ENCODE measurements at places on chromosomes 2 and 18.

DNA sequence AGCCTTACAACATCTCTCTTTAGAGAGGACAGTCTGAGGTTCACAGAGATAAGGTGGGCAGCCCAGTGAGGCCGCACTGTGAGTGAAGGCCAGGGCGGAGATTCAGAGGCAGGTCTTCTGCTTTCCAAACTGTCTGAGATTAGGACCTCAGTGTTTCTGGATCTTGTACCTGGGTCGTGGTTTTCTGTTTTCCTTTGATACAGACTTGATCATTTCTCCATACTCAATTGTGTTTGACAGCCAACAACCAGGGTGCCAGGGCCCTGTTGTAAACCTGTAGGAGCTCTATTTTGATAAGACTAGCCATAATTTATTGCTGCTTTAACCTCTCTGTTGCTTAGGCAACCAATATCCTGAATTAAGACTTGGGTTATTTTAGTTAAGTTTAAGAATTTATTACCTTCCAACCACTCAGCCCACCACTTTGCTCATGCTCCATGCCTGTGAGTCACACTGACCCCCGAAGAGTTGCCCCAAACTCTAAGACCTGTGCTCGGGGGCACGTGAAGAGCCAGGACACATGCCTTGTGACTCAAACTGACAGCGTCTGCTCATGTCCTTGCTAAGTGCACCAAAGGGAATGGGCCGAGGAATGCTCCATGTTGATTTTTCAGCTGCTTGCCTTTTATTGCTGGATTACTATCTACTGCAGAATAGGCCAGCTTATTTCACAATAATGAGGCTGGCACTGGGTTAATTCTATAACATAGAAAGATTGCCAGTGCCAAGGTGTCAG is 248.6 kb downstream of the BCL2 start:
- DNase-seq, result no peak

- no peak for DNase-seq
Observed at GRCh38 chr18:2654928-2655177, 673 bp upstream of the SMCHD1 start.

DNA sequence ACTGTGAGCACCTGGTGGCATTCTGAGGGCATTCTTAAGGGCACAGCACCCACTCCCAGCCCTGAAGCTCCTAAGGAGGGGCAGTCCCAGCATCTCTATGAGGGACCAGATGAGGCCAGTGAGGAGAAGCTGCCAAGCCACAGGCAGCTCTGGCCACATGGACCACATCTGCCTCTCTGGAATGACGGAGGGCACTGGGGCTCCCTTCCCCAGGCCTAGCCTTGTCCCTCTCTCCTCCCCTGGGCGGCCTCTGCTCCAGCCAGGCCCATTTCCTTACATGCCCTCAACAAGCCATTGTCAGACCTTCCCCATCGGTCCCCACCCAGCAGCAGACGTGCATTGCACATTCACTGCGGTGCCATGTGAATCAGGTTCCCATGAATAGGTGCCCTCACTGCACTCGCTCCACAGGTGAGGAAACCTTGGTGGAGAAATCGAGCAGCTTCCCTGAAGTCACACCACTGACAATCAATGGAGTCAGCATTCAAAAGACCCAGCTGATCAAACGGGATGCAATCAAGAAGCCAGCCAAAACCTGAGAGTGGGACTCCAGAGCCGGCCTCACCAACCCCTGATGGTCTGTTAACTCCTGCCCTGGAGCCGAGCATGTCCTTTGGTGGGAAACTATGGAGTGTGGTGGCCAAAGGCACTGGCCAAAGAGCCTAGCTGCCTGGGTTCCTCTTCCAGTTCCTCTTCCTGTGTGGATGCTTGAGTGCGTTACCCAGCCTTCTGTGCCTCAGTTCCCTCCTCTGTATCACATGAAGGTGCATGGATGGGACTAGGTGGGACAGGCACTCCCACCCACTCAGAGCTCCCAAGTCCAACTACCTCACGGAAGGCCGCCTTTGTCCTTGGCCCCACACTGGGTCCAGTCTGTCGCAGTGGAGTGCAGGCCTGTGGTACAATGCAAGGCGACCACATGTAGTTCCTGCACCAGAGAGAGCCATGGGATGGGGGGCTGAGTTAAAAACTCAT is 147.3 kb downstream of the ZFP36L2 start:
- no peak for DNase-seq

- DNase-seq, result no peak
Observed at GRCh38 chr2:130327703-130328527, 14.8 kb upstream of the IMP4 start.

GRCh38 chr2:143802871-143803650 is 673.8 kb downstream of the ARHGAP15 start:
- no peak for DNase-seq

DNA sequence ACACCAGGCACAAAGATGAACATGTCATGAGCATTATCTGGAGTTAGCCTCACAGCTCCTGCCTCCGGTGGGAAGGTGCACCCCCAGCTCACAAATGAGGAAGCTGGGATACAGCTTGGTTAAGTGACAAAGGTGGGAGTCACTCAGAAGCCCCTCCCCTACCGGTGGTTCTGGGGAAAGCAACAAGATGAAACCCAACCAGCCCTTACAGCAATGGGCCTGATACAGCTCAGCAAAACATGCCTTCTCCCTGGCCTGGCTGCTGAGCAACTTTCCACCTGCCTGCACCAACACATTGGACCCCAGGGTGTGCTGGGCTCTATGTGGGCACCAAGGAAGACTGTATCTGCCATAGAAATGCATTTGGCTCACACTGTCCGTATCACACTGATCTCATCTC is 113.2 kb downstream of the GYPC start:
- no peak for DNase-seq

Measured in HAP-1 (cell line).